ENCODE measurements at places on chromosomes 2 and 18.

GRCh38 chr2:226934546-226935201 is 98.8 kb downstream of the RHBDD1 start:
- H3K4me3 ChIP-seq = no peak overlapping the region
- H3K4me1 ChIP-seq = peaks cover 4% of the 10 kb centered on the region
- DNase-seq = no peak
- no peaks in the 10 kb centered on the region for H3K27me3 ChIP-seq

DNA sequence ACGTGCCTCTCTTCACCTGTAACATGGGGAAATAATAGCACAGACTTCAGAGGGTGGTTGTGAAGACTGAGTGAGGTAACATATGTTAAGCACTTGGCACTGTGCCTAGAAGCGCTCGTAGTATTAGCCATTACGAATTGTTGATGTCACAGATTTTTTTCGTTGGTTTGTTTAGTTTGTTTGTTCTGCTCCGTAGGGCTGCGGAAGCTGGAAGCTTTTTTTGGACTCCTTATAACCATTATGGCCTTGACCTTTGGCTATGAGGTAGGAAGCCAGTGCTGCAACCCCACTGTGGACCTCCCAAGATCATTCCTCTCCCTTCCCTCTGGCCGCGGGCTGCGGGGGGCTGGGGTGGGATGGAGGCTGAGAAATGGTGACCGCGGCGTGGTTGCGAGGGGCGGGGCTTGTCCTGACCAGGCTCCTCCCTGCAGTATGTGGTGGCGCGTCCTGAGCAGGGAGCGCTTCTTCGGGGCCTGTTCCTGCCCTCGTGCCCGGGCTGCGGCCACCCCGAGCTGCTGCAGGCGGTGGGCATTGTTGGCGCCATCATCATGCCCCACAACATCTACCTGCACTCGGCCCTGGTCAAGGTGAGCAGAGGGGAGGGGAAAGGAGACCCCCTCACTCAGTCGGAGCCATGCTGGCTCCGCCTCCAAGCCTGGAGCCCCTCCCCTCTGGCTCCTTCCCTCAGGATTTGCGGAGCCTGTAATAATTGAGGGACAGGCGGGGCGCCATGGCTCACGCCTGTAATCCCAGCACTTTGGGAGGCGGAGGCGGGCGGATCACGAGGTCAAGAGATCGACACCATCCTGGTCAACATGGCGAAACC is 5.5 kb downstream of the SLC11A1 start:
- no peaks in the 10 kb centered on the region for H3K36me3 ChIP-seq
- H3K27ac ChIP-seq = no peak overlapping the region
- H3K4me3 ChIP-seq = peak overlapping the region; percentile 73
- H3K4me1 ChIP-seq = peaks cover 6% of the 10 kb centered on the region
- peaks cover 17% of the 10 kb centered on the region for H3K27me3 ChIP-seq

- DNase-seq = no peak
- no peak overlapping the region for H3K4me3 ChIP-seq
- no peaks in the 10 kb centered on the region for H3K36me3 ChIP-seq
- H3K27me3 ChIP-seq = peaks cover 6% of the 10 kb centered on the region
- no peak overlapping the region for H3K27ac ChIP-seq
Measured at GRCh38 chr2:47602996-47603395, 179.9 kb upstream of the MSH6 start.

- H3K36me3 ChIP-seq = no peaks in the 10 kb centered on the region
- H3K27ac ChIP-seq = no peak overlapping the region
- H3K4me1 ChIP-seq = no peaks in the 10 kb centered on the region
- no peak overlapping the region for H3K4me3 ChIP-seq
Measured at GRCh38 chr2:199485732-199486335, 28.1 kb upstream of the SATB2 start.

GRCh38 chr18:11155034-11155759 is 5.8 kb upstream of the PIEZO2 start:
- H3K27me3 ChIP-seq = peaks cover 19% of the 10 kb centered on the region
- H3K4me1 ChIP-seq = peaks cover 2% of the 10 kb centered on the region
- H3K36me3 ChIP-seq = no peaks in the 10 kb centered on the region
- no peak overlapping the region for H3K4me3 ChIP-seq

- no peak overlapping the region for H3K27ac ChIP-seq
- no peaks in the 10 kb centered on the region for H3K27me3 ChIP-seq
- peaks cover 17% of the 10 kb centered on the region for H3K4me1 ChIP-seq
- DNase-seq = no peak
Measured at GRCh38 chr18:56305583-56305982, 332.8 kb downstream of the TXNL1 start.

GRCh38 chr2:45272549-45273265 is 263.5 kb upstream of the SIX2 start:
- H3K27ac ChIP-seq = no peak overlapping the region
- H3K4me3 ChIP-seq = no peak overlapping the region
- H3K27me3 ChIP-seq = no peaks in the 10 kb centered on the region
- no peak for DNase-seq
- peaks cover 25% of the 10 kb centered on the region for H3K4me1 ChIP-seq

DNA sequence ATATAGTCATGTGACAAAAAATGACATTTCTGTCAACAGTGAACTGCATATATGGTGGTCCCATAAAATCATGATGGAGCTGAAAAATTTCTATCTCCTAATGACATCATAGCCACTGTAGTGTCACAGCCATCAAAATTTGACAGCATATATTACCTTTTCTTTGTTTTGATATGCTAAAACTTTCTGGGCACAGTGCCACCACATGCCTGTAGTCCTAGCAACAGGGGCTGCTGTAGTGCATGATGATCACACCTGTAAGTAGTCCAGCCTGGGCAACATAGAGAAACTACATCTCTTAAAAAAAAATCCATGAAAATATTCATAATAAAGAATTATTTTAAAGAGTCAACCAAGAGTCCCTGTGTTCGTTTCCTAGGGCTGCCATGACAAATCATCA is 155.5 kb upstream of the SERTAD2 start:
- H3K4me3 ChIP-seq = no peak overlapping the region
- no peak overlapping the region for H3K27ac ChIP-seq
- no peak for DNase-seq
- no peaks in the 10 kb centered on the region for H3K36me3 ChIP-seq
- H3K4me1 ChIP-seq = peaks cover 12% of the 10 kb centered on the region
- H3K27me3 ChIP-seq = no peaks in the 10 kb centered on the region

DNA sequence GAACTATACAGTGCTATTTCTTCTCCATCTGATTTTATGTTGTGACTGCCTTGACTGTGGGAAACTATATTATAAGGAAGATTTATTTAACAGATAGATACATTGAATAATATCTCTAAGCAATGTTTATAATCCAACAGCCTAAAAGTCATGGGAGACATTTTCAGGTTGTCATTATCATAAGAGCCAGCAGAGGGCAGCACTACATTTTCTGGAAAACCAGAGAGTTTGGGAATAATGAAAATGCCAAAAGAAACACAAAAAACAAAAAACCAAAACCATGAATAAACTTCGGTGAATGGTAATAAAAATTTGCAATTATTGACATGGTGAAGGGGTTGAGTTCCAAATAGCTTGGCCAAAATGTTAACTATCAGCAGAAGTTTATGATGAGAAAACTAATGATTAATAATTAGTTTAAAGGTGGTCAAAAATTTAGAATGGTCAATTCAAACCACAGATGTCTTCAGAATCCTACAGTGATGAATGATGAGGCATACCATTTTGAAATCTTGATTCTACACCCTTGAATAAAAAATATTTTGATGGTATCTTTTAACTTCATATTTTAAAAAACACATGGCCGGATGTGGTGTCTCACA is 4.7 kb downstream of the EEF1B2 start:
- no peaks in the 10 kb centered on the region for H3K27me3 ChIP-seq
- H3K27ac ChIP-seq = no peak overlapping the region
- DNase-seq = peak; percentile 68

DNA sequence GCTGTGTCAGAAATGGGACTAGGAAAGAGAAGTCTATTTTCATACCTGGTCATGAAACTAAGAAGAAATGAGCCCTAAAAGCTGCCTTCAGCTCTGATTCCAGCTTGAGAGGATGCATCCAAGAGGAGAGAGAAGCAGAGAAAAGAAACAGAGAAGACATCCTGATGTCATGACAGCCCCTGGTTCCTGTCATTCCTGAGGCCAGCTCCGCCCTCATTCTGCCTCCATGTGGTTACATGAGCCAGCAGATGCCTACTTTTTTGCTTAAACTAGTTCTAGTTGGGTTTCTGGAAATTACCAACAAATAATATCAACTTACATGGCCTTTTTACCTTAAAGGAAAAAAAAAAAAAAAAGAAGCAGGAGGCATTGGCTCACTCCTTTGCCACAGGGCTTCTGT is 14.1 kb upstream of the ACKR3 start:
- no peak overlapping the region for H3K4me3 ChIP-seq
- H3K36me3 ChIP-seq = no peaks in the 10 kb centered on the region
- DNase-seq = no peak
- H3K27me3 ChIP-seq = no peaks in the 10 kb centered on the region
- H3K4me1 ChIP-seq = peaks cover 39% of the 10 kb centered on the region
- no peak overlapping the region for H3K27ac ChIP-seq

DNA sequence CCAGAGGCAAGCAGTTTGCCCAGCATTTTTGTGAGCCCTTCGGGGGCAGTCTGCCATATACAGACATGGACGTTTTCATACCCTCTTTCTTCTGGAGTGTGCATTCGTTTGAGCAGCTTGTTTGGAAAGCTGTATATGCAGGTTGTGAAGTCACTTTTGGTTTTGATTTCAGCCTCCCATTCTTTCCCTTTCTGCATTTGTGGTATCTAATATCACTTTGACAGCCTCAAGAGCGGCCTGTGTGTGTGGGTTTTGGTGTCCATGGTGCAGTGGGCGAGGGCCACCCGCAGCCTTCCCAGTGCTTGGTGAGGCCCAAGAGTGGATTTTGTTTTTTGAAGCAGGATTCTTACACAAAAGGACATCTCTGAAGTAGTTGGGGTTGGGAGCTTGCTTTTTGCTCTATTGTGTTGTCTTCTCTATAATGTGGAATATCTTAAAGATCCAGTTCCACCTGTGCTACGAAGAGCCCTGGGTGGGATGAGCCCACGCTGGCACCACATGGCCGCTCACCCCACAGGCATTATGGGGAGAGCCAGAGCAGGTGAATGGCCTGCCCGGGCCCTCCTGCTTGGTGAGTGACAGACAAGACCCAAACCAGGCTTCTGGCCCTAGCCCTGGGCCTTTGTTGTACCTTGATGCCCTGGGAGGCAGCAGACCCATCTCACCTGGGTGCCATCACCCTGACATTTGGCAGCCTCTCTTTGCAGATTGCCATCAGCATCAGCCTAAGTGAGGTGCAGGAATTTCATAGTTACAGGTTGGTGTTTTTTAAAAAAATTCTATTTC is 29.5 kb downstream of the INPP4A start:
- no peak overlapping the region for H3K4me3 ChIP-seq
- no peak overlapping the region for H3K27ac ChIP-seq
- H3K4me1 ChIP-seq = peaks cover 8% of the 10 kb centered on the region

DNA sequence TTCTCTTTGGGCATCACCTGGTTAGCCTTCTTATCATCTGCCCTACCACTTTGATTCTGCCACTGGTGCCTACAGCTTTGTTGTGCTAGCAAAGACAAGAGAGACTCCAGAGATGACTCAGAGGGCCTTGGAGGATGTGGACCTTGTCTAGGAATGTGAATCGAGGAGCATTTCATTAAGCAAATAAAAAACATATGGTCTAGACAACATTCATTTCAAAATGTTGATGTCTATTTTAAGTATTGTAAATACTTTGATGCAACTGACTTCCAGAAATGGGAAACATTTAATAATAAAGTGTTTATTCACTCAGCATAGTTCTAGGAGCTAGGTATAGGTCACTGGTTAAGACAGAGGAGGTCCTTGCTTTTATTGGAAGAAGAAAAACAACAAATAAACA is 195.5 kb downstream of the CDCA7 start:
- peaks cover 3% of the 10 kb centered on the region for H3K36me3 ChIP-seq
- peaks cover 3% of the 10 kb centered on the region for H3K27me3 ChIP-seq
- H3K27ac ChIP-seq = no peak overlapping the region
- H3K4me3 ChIP-seq = no peak overlapping the region
- peaks cover 8% of the 10 kb centered on the region for H3K4me1 ChIP-seq

DNA sequence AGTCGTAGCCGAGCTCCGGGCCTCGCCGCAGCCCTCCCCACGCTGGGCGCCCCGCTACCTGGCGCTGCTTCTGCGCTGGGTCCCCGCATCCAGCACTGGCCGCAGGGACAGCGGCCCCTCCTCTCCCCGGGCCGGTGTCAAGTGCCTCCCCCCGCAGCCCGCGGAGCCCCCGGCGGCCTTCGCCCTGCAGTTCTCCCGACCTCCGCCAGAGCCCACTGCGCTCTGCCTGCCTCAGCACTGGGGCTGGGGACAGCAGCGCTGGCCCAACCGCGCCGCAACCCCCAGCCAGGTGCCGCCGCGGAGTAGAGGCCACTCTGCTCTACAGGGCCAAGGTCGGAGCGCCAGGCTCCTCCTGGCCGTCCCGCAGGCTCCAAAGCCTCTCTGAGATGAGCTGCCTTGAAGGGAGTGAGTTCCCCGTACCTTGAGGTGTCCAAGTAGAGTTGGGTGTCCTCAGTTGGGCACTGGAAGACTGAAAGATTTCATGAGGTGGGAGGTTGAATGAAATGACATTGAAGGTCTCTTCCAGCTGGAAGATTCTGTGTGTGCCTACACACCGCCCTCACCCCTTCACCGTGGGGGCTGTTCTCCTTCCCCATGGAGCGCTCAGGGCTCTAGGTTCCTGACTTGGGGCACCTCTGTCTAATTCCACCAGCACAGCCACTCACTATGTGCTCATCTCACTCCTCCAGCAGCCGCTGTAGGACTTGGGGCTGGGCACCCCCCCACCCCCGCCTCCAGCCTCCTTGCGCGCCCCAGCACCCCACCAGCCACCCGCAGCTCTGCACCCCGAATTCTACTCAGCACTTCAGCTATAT is 854 bp upstream of the DNMT3A start:
- peak; percentile 80 for DNase-seq
- H3K4me1 ChIP-seq = no peaks in the 10 kb centered on the region
- no peak overlapping the region for H3K27ac ChIP-seq
- peaks cover 18% of the 10 kb centered on the region for H3K27me3 ChIP-seq
- H3K36me3 ChIP-seq = no peaks in the 10 kb centered on the region

- H3K27ac ChIP-seq = no peak overlapping the region
- H3K36me3 ChIP-seq = no peaks in the 10 kb centered on the region
- DNase-seq = no peak
- H3K4me3 ChIP-seq = no peak overlapping the region
- peaks cover 2% of the 10 kb centered on the region for H3K27me3 ChIP-seq
Measured at GRCh38 chr2:220309215-220309614, 681.8 kb downstream of the SLC4A3 start.

DNA sequence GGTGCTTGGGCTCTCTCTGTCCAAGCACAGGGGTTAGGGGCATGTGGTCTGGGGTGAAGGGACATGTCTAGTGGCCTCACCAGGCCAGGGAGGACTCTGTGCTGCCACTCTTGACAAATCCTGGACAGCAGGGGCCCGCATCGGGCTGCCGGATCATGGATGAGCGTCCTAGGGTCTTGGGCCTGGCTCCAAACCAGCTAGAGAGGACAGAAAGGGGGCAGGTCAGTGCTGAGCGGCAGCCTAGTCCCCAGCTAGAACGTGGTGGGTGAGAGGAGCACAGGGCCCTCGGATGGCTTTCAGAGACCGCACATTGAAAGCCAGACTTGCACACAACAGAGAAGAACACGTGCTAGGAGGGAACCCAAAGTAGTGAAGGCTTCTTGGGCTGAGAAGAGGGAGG is 241.2 kb downstream of the ATAD2B start:
- DNase-seq = no peak
- H3K27me3 ChIP-seq = no peaks in the 10 kb centered on the region
- H3K27ac ChIP-seq = peak overlapping the region; percentile 8
- H3K4me3 ChIP-seq = no peak overlapping the region

Measured in neural crest cell (in vitro differentiated cells).